ENCODE measurements at places on chromosomes 1 and 21.

DNA sequence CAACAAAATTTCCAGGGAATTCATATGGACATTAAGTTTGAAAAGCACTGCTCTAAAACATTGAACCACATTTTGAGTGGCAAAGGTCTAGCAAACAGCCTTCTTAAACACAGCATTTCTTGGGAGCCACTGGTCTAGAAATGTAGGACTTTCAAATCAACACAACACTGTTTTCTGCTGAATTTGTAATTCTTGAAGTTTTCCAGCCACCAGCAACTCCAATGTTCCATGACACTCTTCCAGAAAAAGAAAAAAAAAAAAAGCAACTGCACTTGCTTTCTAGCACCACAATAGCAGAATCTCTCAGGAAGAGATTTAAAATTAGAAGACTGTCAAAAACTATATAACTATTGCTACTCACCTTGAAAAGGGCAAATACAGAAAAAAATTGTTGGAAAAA, 4.5 kb downstream of the SYDE2 start:
- DNase-seq: no peak

DNA sequence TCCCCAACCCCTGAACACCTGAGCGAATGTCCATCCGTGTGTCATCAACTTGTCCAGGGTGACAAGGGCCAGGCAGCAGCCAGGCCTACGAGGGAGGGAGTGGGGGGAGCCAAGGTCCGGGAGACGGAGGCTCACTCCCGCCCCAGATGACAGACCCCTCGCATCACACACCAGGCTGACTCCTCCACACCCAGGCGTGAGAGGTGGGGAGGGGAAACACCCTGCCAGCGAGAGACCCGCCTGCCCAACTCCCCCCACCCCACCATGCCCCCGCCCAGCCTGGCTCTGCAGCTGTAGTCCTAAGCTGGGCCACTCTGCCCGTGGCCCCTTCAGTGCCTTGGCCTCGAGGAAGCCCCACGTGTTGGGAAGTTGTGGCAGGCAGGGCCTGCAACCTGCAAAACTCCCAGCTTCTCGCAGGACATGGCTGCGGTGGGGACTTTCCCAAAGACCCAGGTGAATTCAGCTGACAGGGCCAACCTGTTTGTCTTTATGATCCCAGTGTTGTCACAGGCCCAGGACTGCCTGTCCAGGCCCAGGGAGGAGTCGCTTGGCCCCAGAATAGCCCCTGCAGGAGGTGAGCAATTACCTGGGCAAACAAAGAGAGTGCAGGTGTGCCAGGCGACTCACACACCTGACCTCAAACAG, 62.9 kb downstream of the RIPK4 start:
- no peak for DNase-seq

GRCh38 chr1:167706931-167707877, 14.6 kb upstream of the MPZL1 start:
- no peak for DNase-seq

GRCh38 chr1:203098914-203099520, 13.2 kb upstream of the MYOG start:
- DNase-seq: no peak

- no peak for DNase-seq
Observed at GRCh38 chr1:8680664-8681650, 136.5 kb downstream of the RERE start.

GRCh38 chr1:92599184-92599583, 112.5 kb upstream of the GFI1 start:
- no peak for DNase-seq

- no peak for DNase-seq
Observed at GRCh38 chr21:36909901-36910561, 56.4 kb downstream of the HLCS start.

DNA sequence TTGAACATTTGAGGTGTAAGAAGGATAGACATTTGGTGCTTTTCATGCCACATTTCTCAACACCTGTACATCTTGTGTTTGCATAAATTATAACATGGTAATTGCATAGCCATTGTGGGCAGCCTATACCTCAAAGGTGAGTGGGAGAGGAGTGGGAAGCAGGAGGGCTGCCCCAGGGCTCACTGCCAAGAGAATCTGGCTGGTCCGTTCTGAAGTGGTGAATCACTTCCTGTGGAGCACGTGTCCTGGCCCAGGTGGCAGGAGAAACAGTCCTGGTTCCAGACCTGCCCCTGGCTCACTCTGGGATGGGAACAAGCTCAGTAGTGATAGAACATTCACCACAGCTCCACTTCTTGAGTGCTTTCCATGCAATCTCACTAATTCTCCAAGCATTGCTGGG, 11.6 kb upstream of the OLFML2B start:
- no peak for DNase-seq

GRCh38 chr21:28828981-28829380, 163.7 kb downstream of the LTN1 start:
- DNase-seq: no peak

- no peak for DNase-seq
Observed at GRCh38 chr1:104084380-104084779, 334.7 kb downstream of the AMY1C start.

DNA sequence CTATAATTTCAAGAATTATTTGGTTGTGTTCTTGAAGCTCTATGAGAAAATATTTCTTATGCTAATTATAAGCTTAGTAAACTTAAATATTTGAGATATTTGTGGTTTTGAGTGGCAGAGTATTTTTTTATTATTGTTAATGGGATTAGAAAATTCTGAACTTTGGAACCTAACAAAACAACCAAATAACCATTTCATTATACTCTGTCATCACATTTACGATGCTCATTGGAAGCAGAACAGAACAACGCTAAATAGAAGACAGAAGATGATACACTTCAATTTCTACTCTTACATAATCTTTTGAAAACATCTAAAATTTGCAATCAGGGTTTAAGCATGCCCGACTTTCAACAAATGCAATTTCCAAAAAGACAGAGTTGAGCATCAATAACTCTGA, 270.2 kb downstream of the PTPRC start:
- DNase-seq: no peak

DNA sequence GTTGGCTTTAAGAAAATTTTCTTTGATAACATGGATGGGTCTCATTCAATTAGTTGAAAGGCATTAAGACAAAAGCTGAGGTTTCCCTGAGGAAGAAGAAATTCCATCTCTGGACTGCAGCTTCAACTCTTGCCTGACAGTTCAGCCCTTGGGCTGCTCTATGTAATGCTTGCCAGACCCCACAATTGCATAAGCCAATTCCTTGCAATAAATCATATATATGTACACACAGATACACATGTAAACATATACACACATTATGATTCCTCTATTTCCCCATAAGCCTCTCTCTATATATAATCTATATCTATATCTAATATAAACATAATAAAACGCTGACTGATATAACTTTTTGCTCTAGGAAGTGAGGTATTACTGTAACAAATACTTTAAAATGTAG, 301.5 kb upstream of the PRMT6 start:
- DNase-seq: no peak

DNA sequence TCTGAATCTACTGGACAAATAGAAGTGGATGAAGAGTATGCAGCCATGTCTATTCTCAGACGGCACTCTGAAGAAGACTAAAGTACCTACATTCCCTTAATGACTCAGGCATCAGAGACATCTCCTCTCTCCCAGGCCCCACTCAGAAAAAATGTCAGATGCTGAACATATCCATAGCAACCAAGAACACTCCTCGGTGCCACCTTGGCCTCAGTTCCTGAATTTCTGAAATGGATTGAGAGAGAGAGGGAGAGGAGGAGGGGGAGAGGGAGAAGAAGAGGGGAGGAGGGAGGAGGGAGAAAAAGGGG, 16.0 kb upstream of the OVAAL start:
- DNase-seq: no peak

GRCh38 chr21:28150778-28151177, 841.9 kb downstream of the LTN1 start:
- no peak for DNase-seq

- DNase-seq: no peak
Observed at GRCh38 chr1:15192916-15193550, 39.5 kb downstream of the TMEM51 start.

DNA sequence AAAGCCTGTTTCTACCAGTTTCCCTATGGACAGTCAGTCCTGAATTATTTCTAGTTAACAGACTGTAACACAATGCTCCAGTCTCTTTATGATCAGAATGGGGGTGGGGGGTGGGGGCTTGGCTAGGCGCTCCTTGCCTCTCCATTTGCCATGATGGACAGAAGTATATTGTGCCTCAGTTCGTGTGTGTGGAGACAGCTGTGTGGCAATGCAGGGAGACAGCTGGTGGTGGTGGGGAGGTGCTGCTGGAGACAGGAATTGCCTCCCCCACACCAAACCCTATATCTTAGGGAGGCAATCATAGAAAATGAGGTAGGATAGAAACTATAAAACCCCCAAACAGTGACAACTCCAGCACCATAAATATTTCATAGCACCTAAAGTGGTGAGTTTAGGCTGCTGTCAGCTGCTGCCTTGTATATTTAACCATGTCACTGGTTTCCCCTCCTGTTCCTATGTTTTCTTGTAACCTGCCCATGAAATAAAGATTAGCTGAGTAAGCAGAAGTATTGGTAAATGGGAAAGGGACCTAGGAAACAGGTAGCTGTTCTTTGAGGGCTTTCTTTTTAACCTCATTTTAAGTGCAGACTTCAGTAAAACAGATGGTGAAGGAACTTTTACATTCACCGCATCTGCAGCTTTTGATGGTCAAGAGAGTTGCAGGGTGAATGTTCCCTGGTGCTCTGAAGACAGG, 3.4 kb downstream of the PLXNA2 start:
- DNase-seq: no peak

DNA sequence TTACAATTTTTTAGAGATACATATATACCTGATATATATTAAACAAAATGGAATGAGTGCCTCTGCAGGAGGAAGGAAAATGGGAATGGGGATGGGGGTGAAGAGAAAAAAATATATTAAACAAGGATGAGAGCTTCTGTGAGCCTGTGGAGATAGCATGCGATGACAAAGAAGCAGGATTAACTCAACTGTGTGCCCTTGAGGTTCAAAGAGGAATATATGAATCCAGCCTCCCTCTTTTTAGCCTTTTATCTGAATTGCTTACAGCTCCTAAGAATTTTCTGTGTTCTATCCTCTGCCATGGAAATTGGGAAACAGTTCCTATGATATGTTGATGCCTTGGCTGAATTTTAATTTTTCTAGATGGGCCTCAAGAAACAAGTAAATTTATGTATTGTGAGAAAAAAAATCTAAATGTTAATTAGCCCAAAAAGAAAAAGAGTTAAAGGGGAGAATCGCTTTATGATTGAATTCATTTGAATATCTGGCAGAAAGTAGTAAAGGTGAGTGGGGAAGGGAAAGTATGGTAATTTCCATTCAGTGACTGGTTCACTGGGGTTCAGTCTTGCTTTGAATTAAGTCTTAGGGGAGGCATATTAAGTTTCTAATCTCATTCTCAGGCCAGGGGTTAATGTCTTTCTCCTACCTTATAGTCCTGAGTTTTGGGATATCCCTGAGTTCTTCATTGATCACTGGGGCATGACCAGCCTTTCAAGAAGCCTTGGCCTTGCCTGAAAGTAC, 106.3 kb upstream of the HMCN1 start:
- no peak for DNase-seq

Measured in SK-N-SH (cell line).